ENCODE measurements at places on chromosomes 1 and 21.

- no peak for DNase-seq
Observed at GRCh38 chr1:1081311-1082238, 7.5 kb upstream of the RNF223 start.

DNA sequence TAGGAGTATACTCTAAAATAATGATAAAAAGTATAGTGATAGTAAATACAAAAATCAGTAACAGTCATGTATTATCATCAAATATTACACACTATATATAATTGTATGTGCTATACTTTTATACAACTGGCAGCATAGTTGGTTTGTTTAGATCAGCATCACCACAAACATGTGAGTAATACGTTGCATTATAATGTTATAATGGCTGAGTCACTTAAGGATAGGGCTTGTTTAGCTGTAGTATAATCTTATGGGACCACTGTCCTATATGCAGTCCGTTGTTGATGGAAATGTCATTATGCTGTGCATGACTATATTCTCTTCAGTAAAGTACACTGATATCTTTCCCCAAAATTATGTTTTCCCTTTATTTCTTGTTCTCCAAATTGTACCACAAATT, 92.8 kb downstream of the LYPLAL1 start:
- DNase-seq: no peak

DNA sequence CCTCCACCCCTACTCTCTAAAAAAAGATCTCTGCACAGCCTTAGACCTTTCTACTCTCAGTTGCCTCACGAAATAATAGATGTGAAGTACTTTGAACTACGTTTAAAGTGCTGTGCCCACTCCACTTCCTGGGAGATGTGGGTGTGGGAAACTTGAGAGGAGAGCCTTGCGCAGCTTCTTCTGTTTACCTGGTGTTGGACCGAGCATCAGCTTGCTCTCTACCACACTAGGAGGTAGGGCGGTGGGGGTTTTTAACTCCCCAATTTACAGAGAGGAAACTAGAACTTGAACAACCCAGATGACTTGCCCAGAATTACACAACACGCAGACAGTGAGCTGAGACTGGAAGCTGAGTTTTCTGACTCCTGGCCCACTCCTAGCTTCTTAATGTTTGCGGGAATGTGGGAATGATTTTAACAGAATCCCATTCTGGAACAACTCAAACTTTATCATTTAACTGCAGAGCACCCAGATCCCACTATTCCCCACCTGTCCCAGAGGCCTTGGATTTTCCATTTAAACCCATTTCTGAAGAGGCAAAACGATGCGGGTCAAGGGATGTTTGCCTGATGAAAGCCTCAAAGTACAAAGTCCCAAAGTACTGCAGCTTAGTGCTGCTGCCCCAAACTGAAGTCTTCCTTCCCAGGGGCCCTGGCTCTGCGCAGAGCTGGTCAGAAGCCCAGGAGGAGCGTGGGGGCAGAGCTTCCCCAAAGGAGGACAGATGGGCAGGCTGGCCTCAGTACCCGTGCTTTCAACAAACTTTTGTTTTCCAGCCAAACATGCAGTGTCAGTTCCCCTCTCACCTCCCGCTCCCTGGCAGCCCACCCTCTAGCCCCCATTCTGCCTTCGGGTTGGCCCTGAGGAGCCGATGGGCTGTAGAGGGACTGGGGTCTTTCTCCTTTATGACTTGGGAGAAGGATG, 19.0 kb downstream of the BTG2 start:
- DNase-seq: no peak

DNA sequence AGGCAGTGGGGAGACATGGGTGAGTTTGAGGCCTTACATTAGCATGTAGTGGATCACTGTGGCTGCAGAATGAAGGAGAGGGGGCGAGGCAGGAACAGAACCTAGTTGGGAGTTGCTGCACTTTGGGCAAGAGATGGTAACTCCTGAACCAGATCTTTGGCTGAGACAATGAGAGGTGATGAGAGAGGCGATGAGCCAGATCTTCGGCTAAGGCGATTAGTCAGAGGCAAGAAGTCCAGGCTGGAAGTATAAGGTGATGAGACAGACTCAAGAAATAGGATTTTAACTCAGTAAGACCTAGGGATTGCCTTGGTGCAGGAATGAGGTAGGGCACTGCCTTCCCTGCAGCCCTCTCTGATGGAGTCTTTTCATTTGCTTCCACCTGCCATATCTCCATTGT, 9.1 kb upstream of the ARTN start:
- no peak for DNase-seq
